ENCODE measurements at places on chromosomes 16 and 17. TPM values are rescaled to one million over a fixed set of nuclear protein-coding genes. Genes with fewer than 3 reads are reported as not detected.

Gene RAD51C
- 10.4 TPM for total RNA-seq

DNA sequence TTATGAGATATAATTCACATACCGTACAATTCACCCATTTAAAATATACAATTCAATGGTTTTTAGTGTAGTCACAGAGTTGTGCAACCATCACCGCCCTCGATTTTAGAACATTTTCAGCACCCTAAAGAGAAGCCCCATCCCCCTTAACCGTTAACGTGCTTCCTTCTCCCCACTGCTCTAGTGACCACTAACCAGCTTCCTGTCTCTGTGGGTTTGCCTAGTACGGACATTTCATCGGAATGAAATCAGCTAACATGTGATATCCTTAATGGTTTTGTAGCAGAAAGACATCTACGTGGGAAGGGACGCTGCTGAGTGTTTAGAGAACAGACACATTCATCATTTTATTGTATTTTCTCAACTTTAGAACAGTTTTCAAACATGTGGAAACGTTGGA is 80.8 kb upstream of the HSBP1 start:
- no peak for DNase-seq

DNA sequence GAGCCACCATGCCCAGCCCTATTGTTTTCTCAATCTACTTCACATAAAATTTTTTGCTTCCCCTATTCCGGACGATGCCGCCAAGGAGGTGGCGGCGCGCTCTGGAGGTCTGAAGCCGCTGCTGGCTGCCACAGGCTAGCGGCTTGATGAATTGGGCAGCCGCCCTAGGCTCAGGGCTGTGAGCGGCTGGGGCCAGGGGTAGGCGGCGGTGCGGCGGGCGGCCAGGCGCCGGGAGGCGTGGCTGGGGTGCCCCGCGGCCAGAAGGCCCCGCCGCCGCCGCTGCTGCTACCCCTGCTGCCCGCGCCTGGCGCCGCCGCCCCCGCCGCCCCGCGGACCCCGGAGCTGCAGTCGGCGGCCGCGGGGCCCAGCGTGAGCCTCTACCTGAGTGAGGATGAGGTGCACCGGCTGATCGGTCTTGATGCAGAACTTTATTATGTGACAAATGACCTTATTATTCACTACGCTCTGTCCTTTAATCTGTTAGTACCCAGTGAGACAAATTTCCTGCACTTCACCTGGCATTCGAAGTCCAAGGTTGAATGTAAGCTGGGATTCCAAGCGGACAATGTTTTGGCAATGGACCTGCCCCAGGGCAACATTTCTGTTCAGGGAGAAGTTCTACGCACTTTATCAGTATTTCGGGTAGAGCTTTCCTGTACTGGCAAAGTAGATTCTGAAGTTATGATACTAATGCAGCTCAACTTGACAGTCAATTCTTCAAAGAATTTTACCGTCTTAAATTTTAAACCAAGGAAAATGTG is 41.7 kb downstream of the ANKFY1 start:
- DNase-seq: no peak

- no peak for DNase-seq
Observed at GRCh38 chr16:67516296-67517154, 12.1 kb upstream of the RIPOR1 start.

DNA sequence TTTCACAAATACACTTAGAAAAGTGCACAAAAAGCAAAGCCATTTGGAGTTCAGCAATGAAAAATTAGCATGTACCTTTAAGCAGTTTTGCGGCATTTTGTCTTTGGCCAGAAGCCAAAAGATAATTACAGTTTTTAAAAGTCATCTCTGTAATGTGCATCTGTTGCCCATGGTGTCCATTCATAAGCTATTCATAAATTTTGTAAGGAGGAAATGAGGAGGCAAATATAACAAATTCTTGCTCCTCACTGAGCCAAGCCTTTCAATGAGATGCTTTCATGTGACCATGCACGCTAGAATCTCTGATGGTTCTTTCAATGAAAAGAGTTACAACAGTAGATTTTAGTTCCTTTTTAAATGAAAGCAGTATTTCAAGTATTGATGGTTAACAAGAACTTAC is 247.1 kb upstream of the MON1B start:
- DNase-seq: no peak

DNA sequence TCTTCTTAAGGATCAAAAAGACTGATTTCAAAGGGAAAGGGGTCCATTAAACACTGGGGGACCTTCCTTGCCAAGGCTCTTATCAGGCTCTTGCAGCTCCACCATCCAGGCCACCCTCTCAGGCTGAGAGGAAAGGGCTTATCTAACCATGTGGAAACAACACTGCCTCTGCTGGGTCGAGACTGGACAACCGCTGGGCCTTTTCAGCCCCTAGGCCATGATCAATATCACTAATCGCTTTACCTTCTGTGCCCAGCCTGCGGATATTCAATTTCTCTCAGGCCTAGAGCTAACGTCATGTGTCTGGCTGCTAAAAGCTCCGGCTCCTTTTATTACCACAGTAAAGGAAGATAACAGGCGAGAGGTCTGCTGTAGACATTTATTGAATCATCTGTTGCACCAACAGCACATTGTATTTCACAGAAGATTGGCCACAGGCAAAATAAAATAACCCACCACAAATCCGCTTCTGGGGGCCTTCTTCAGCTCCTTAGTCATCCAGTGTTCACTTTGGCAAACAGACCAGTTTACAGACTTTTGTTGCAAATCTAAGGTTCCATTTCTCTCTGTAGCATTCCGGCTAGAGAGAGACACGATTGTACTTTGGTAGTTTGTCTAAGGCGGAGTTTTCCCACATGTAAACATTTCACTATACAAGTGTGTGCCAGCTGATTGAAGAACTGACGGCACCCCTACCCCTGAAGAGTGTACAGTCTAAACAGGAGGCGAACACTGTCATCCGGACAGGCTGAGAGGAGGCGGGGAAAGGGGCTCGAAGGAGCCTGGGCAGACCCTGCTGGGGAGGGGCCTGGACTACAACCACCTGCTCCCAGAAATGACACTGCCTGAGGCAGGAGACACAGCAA is 13.9 kb downstream of the CYB561 start:
- DNase-seq: no peak

- DNase-seq: no peak
Observed at GRCh38 chr16:88805340-88805715, 1.7 kb downstream of the CDT1 start.

DNA sequence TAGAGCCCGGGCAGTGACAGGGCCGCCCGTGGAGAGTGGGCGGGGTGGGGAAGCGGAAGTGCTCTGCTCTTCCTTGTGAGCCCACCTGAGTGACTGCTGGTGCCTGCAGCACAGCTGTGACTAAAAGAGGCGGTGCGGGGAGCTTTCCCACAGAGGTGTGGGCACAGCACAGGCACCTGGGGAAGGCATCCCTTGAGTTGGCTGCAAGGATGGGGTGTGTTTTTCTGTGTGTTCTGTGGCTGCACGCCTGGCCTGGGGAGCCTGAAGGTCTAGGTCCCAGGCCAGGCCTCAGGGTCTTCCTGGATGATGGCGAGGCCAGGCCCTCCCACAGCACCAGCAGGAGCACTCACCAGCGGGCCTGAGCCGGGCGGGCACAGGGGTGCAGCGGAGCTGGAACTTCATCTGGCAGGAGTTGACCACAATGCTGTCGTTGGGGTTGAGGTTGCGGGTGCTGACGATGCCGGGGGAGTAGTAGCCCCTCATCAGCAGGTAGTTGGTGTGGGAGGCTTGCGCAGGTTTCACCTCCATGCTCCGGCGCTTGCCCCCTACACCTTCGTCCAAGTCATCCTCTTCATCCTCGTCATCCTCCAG is 67.1 kb downstream of the IL21R start:
- no peak for DNase-seq

- no peak for DNase-seq
Observed at GRCh38 chr17:80006339-80006720, 29.3 kb downstream of the TBC1D16 start.

DNA sequence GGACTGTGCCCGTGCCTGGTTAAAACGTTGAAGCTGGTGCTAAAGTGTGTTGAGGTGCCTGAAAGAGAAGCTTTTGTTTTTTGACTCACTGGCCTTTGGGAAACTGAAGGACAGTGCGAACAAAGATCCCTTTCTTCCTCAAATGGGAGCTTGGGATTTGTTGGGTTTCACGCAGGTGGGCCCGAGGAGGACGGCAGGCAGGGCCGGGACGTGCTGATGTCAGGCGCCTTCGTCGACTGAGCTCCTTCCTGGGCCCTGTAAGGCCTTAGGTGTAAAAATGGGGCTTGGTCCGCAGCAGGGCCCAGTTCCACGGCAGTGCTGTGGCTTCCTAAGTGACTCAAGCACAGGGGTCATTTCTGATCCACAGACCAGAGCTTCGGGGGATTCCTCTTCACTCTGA is 106.9 kb downstream of the BANP start:
- no peak for DNase-seq

Data from H1 (cell line).